ENCODE measurements at places on chromosomes 12 and 14.

GRCh38 chr12:5789469-5789968 lies 155.5 kb downstream of the ANO2 start:
- DNase-seq: no peak

GRCh38 chr12:24756479-24757024 lies 192.3 kb downstream of the BCAT1 start:
- no peak for DNase-seq

DNA sequence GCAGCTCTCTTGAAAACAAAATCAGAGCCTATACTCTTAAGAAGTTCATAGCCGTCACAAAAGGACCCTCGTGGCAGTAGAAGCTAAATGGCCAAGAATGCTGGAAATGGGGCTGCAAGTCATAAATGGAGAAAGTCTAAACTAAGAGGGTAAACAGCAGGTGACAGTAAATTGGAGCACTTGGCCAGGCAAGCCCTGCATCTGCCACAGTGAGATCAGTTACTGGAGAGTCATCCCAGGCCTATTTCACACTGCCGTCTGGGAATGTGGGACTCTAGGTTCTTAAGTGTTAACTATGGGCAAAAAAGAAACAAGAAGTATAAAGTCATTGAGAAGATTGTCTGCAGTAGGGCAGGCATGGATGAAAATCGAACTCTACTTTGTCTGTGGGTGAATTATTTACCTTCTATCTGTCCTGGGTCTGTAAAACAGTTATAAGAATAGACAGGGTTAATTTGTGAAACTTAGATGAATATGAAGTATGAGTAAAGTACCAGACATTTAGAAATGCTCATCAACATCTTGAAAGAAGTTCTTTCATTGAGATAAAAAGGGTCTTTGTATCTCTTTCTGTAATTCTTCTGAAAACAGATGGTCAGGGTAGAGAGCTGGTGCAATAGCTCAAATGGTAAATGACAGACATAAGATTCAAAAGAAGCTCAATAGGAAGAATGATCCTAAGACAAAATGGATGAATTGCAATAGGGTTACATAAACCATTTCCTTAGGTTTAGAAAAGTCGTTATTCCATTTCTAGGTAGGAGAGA lies 792.5 kb downstream of the DIO2 start:
- no peak for DNase-seq

- DNase-seq: no peak
Observed at GRCh38 chr14:85243321-85243720, 286.6 kb upstream of the FLRT2 start.

GRCh38 chr14:96090441-96091148 lies 51.4 kb downstream of the C14orf132 start:
- DNase-seq: no peak

DNA sequence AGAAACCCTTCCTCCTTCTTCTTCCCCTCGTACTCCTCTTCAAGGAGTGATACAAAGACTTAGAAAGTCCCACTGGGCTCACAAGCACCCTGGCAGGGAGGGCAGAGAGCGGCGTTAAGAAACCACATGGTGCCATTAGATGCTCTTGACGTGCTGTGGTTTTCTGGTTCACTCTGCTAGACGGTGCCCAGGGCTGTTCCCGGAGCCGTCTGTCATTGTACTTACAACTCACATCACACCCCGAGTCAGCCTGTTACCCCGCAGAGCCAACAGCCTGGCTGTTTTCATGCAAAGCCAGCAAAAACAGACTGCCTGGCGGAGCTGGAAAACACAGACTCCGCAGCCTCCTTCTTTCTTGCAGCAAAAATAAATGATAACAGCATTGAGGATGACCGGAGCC lies 232.6 kb upstream of the TBX3 start:
- no peak for DNase-seq

- DNase-seq: no peak
Observed at GRCh38 chr12:79435742-79436141, 255.0 kb downstream of the PAWR start.

DNA sequence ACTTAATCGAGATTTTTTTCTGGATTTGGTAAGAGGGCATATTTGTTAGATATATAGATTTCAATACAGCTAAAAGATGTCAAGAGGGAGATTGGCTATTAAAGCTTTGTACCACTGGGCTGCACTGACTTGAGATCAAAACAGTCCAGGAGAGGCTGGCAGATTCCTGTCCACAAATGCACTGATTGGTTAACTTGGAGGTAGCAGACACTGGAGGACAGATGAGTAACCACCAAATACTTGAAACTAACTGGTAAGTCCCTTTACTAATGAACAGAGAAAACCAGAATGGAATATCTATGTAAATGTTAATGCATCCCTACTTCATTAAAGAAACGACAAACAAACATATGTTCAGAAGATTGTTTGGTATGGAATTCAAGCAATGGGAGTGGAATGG lies 416.6 kb downstream of the LRIG3 start:
- no peak for DNase-seq

DNA sequence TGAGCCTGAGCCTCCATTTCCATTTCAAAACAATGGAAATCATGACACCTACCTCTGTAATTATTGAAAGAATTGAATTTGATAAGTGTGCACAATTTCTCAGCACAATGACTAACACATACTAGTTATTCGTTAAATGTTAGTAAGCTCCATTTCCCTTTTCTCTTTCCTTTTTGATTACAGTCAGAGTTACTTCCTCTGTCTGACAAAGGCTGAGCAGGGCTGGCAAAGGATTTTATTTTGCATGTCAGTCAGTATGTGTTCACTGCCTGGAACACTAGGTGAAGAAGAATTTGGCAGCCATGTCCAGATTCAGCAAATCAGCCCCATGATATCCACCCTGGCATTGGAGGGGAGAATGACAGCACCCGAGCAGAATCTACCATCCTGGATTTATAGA lies 12.2 kb upstream of the RHOJ start:
- no peak for DNase-seq

- no peak for DNase-seq
Observed at GRCh38 chr12:115756804-115757203, 520.7 kb downstream of the MED13L start.

- DNase-seq: no peak
Observed at GRCh38 chr12:13073173-13073572, 29.0 kb downstream of the FAM234B start.

DNA sequence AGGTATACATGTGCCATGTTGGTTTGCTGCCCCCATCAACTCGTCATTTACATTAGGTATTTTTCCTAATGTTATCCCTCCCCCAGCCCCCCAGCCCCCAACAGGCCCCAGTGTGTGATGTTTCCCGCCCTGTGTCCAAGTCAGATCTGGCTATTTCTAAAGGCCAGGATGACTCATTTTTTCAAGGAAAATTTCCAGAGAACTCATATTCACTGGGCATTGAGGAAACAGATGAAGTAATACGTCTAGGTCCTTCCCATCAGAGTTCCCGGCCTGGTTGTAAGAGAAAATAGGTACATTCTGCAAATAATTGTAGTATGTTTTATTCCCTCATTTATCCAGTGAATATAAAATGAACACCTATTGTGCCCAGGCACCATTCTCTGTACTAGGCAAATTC lies 345.2 kb downstream of the BCL11B start:
- DNase-seq: no peak

- DNase-seq: no peak
Observed at GRCh38 chr14:105924951-105925591, 398.7 kb downstream of the TMEM121 start.

- DNase-seq: no peak
Observed at GRCh38 chr14:89370781-89371180, 46.3 kb downstream of the FOXN3 start.

- DNase-seq: no peak
Observed at GRCh38 chr14:44446965-44447364, 60.1 kb downstream of the FSCB start.

GRCh38 chr14:74614508-74615495 lies 2.8 kb upstream of the LTBP2 start:
- DNase-seq: no peak

DNA sequence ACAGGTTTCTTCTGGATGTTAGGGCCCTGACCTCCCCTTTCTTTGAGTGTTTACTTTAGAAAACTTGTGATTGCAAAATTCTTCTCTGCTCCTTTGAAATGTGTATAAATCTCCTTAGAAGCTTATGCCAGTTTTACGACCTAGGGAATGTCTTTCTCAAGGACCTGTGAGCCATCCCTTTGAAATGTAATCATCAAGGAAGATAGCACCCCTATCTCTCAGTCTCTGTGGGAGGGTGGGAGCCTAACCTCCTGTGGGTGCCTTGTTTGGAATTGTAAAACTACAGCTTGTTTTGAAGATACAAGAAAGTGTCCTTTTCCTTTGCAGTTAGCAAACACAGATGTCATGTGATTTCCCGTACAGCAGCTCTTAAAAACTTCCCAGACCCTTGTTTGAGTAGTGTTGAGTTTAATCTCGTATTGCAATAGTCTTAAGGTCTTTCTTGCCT lies 3.3 kb downstream of the OR10AD1 start:
- DNase-seq: no peak

DNA sequence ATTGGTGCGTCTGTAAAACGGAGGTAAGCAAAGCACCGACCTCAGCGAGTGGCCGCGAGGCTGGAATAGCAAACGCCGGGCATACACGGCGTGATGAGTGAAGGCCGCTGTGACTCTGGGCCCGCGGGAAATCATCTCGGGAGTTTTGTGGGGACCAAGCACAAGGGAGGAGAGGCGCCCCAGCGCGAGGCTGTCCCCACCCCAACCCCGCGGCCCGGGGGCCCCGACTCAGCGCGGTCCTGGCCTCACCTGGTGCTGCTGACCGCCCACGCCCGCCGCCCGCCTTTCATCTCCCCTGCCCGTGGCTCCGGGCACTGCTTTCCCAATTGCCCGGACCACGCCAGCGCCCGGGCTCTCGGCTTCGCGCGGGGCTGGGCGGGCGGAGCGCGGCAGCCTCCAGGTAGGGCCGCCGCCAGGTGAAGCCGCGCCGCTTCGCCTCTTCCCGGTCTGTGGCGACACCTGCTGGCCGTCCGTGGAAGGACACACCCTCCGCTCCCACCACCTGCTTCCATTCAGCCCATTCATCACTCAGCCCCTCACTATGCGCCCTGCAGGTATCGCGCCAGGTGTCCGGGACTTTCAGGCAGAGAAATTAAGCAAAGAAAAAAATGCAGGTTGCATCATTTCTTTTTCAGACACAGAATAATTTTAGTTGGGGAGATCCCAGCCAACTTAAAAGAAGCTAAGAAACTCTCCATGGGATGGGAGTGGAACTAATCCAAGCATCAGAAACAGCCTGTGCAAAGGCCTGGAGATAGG lies 360.4 kb downstream of the MED13L start:
- DNase-seq: peak; percentile 45

DNA sequence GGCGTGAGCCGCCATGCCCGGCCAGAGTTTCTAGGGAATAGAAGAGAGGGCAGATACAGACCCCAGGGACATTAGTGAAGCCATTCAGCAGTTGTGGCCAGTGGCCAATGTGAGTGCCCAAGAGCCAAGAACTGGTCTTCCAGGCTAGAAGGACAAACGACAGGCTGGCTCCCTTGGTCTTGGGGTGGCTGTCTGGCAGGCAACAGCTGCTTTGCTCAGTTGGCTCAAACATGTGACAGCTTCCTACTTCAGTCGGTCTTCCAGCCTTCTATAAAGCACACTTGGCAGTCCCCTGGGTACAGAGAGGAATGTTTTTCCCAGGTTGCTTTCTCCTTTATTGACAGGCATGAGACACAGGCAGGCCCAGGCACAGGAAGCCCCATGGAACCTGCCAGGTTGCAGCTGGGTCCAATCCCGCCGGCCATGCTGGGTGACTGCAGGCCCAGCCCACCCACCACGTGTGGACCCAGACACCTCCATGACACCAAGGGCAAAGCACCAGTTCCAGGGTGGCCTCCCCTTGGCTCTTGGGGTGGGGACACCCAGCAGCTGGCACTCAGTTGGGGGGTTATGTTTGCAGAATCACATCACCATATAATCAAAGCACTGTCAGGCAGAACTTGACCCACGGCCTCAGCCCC lies 15.4 kb downstream of the CHGA start:
- no peak for DNase-seq

DNA sequence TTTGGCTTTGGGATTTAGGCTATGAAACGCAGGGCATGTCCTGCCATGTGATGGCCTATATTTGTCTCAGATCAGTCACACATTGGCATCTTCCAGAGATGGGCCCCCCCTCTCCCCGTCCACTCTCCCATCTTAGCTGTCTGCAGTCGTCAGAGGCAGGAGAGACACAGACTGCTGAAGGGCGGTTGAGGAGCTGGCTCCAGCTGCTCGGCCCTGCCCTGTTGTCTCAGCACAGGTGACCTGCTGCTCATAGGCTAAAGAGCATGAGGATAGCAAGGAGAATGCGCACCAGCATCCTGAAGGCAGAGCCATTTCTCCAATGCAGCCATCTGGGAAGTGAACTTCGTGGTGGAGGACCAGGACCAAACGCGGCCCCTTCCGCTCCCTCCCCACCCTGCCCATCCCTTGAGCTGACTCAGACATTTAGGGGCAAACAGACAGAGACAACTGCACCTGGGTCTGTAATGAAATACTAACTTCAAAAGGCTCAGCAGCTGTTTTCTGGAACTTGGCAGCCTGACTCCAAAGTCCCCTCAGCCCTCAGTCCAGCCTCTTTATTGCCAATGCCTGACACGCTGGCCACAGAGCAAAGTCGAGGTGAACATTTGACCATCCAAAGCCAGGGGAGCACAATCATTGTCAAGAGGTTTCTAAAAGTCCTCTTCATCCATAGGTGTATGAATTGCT lies 22.3 kb downstream of the FZD10 start:
- DNase-seq: no peak

- DNase-seq: peak; percentile 74
Observed at GRCh38 chr12:108832730-108833354, 24.5 kb downstream of the SSH1 start.

- no peak for DNase-seq
Observed at GRCh38 chr12:2094597-2094996, 41.8 kb downstream of the CACNA1C start.
